Cardiac muscle cell (in vitro differentiated cells and primary cell): ENCODE measurements at places on chromosomes 6 and 20. TPM values are rescaled to one million over a fixed set of nuclear protein-coding genes. Genes with fewer than 3 reads are reported as not detected.

Gene FUT9
- total RNA-seq: not detected in 2 replicates

Gene RIMS1
- total RNA-seq: 0.92 and 0.95 TPM in 2 replicates

- H3K27ac ChIP-seq: peak overlapping the region; percentile 92
- H3K36me3 ChIP-seq: peaks cover 8% of the 10 kb centered on the region
- no peak for DNase-seq
- peaks cover 44% of the 10 kb centered on the region for H3K4me1 ChIP-seq
Observed at GRCh38 chr20:33443006-33443511, 504 bp downstream of the SNTA1 start.

- no peaks in the 10 kb centered on the region for H3K27me3 ChIP-seq
- DNase-seq: no peak
- no peaks in the 10 kb centered on the region for H3K4me1 ChIP-seq
- H3K27ac ChIP-seq: no peak overlapping the region
Observed at GRCh38 chr6:26358511-26358981, 6.5 kb upstream of the BTN3A2 start.

DNA sequence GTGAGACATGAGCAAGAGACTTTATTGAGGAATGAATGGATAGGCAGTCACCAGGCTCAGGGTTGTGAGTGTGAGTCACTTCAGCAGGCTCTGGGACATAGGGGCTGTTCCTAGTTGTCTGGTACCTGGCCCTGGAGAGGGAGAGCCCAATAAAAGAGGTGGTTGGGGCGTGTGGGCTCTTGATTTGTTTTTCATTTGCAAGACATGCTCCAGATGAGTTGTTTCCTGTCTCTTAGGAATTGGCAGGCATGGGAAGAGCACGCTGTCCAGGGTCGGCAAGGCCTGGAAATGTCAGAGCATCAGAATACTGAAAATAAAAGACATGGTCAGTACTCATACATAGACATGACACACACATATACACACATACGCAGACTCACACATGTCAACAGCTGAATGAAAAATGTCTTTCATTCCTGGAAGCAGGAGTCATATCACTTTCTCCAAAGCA is 166.3 kb upstream of the SULF2 start:
- no peaks in the 10 kb centered on the region for H3K27me3 ChIP-seq
- no peak overlapping the region for H3K27ac ChIP-seq
- H3K4me1 ChIP-seq: no peaks in the 10 kb centered on the region
- no peak overlapping the region for H3K4me3 ChIP-seq

DNA sequence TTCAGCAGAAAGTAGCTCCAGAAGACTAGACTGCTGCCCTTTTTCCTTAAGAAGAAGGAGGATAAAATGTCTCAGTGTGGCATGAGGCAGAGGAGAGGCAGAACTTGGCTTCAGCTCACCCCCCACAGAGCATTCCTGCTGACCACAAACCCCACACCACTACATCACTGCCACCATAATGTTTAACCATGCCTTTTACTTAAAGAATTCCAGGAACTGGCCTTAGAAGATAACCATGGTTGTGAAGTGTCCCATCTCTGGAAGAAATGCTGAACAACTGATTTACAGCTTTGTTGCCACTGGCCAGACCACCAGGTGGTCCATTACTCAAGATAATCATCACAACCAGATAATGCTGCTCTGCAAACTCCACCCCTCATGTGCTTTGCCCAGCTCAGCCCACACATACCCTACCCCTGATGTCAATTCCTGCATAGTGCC is 154.1 kb downstream of the CD24 start:
- DNase-seq: peak; percentile 11
- H3K36me3 ChIP-seq: no peaks in the 10 kb centered on the region
- H3K27me3 ChIP-seq: no peaks in the 10 kb centered on the region
- no peak overlapping the region for H3K27ac ChIP-seq

GRCh38 chr6:135631821-135632220 is 134.3 kb upstream of the AHI1 start:
- H3K36me3 ChIP-seq: no peaks in the 10 kb centered on the region
- H3K27me3 ChIP-seq: no peaks in the 10 kb centered on the region
- no peak overlapping the region for H3K4me3 ChIP-seq
- no peaks in the 10 kb centered on the region for H3K4me1 ChIP-seq
- no peak for DNase-seq
